Chondrocyte (in vitro differentiated cells): ENCODE measurements at places on chromosomes 13 and 19. TPM values are rescaled to one million over a fixed set of nuclear protein-coding genes. Genes with fewer than 3 reads are reported as not detected.

- no peak for DNase-seq
These were observed 121.5 kb upstream of the SLC10A2 start for GRCh38 chr13:103187721-103188156.

- DNase-seq: no peak
These were observed 177.8 kb downstream of the PAN3 start for GRCh38 chr13:28316129-28316528.

GRCh38 chr13:41546372-41547190 lies 89.2 kb downstream of the RGCC start:
- no peak for DNase-seq

CGB5 gene
- total RNA-seq: 1.6 TPM in 1 of 3 replicates, not detected in the others
